ENCODE measurements at places on chromosomes 2 and 18.

DNA sequence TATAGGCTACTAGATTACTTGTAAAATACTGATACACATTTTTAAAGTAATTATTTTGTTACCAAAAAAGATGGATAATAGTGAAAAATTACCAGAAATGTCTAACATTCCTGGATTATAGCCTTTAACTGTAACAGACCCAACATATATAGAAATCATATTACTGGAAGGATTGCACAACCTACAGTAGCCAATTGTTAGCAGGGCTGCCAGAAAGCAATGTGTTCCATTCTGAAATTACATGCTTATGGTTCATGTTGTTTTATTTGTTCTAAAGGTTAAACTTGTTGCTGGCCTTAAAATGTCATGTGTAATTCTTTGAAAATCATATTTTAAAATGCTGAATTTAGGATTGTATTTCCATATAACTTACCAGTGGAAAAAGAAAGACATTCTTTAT lies 793.6 kb upstream of the ACVR2A start:
- no peak for DNase-seq

DNA sequence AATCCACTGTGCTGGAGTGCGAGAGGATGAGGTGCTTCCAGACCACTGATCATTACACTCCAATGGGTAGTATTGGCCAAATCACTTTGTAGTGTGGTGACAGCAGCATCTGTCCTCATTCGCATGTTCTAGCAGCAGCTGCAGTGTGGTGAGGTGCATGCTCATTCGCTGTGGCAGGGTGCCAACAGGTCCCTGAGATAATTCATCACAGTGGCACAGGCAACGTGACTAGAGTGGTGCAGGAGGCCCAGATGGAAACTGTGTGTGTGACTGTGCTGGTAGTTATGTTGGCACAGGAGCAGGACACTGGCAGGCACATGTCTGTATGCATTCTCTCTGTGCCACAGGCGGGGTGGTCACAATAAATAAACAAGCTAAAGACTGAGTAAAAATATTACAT lies 329.5 kb upstream of the SYT4 start:
- peak; percentile 32 for DNase-seq

DNA sequence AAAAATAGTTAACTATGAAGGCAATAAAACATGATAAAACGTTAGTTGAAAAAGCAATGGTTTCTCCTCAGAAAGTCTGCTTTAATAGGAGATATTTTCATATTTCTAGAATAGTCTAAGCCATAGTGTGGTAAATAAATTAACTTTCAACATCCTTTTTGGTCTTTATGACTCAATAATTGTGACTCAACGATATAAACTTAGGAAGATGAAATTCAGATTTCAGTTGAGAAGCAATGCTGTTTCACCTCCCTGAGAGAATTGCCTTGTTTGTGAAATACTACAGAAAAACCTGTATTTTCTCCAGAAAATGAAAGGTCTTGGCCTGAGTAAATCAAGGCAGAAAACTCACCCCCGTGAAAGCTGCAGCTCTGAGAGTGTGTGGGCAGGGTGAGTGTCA lies 166.9 kb downstream of the ETAA1 start:
- no peak for DNase-seq

DNA sequence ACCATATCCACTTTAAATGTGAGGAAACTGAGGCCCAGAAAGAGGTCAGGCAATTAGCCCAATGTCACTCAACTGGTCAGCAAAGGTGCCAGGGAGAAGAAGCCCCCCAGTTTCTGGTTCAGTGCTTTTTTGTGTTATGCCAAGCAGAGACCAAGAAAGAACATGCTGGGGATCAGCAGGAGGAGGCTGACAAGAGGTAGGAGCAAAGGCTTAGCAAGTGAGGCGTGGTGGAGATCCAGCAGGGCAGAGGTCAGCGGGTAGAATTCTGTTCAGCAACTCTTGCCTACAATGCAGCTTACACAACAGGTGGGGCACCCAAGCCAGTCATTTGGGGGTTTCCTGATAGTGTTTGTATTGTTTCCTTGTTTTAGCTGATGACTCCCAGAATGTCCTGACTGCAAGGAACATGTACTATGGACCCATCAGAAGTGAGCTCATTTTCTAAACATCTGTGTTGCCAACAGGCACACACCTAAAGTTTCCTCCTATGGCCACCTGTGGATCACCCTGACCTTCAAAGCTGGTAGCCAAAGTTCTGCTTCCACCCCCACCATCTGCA lies 28.2 kb downstream of the LPIN2 start:
- DNase-seq: no peak

GRCh38 chr2:219386532-219387280 lies 1.0 kb downstream of the DNPEP start:
- DNase-seq: no peak

DNA sequence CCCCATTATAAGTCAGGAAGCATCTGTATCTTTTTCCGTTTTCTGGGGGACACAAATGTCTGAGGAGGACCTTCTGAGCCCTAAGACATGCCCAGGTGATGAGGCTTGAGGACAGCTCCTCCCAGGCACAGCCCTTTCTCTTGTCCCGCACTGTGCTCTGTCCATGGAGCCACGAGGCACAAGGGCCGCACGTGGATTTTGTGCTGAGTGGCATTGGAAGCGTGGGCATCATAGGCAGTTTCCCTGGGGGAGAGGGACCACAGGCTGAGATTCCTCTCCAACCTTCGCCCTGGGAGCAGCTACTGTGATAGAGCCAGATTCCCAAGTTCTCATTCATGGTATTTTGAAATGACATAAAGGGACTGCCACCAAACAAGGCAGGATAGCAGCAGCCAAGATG lies 139.9 kb downstream of the SH3RF3 start:
- DNase-seq: no peak

DNA sequence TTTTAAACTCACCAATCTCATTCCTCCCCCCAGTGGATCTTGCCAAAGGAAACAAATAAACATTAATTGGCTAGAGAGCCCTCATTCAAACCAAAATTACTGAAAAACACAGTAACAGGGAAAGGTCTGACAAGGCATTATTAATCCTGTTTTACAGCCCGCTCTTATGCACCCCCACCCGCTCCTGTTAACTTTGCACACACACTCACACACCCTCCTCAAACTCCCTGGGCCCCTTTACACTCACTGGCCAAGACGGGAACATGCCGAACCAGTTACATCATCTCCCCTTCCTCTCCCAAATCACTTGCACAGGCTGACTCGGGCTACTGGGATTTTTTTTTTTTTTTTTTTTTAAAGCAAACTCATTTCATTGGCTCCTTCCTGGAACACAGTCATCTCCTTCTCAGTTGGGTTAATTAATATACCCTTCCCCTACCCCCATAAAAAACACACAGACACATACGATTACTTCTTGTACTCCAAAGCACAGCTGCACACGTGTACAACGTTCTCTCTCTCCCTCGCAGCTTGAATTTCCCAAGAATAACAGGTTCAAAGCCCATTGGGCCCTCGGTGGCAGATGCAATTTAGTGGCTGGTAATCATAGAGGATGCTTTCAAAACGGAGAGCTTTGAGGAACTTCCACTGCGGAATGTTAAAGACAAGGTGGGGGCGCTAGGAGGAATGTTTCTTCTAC lies 31.8 kb downstream of the KLF7 start:
- no peak for DNase-seq

DNA sequence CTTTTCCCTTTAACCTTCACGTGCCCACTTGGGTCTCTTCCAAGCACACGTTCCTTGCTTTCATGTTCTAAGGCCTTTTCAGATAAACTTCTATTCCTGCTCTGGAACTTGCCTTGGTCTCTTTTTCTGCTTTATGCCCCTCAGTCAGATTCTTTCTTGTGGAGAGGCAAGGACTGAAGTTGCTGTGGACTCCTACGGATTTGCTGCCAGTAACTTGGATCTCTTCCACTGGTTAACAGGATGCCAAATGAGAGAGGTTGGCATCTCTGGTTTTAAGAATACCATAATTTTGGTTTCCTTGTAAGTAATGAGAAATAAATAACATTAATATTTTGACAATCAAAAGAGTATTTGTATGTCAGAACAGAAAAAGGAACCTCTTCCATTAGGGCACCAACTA lies 33.0 kb downstream of the COMMD1 start:
- DNase-seq: no peak
